ENCODE measurements at places on chromosomes 16 and 17.

DNA sequence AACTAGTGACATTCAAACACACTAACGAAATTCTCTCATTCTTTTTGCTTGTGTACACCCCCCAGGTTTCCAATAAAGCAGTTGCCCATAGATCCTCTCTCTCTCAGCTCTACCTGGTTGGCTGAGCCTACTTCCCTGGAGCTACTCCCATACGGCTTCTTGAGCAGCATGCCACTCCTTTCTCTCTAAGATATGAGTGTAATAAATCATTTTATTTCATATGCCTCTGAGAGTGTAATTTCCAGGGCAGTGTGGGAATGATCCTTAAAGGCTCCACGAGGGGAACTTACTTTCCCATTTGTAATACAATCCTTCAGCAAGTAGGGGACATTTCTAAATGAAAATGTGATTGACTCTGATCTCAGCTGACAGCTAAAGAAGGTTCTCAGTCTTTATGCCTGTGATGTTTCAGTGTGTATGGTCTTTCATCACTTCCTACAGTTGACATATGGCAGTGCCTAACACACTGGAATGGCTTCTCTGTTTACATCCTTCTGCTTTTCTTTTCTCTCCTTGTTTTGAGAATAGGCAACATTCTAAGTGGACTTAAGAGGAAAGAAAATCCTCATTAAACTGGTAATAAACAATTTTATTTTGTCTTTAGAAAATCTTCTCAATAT lies 1194.3 kb upstream of the CDH8 start:
- no peak for DNase-seq

- no peak for DNase-seq
Observed at GRCh38 chr17:50163843-50164696, 1.7 kb upstream of the SGCA start.

- no peak for DNase-seq
Observed at GRCh38 chr16:76531236-76531635, 254.0 kb downstream of the CNTNAP4 start.

DNA sequence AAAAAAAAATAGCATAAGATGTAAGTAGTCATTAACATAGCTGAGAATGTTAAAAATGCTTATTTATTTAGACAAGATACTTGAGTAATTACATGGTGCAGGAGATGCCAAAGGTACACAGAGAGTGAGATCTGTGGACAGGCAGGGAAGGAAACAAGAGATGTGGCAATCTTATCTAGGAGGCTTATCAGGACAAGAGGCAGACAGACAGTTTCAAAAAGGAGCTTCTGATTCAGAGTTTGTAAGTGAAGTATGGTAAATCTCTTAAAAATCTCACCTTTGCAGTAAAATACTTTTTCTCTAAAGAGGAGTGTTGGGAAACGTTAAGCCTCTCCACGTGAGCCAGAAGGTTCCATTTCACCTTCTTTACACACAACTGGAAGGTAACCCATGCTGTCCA lies 19.9 kb upstream of the GHDC start:
- DNase-seq: no peak

DNA sequence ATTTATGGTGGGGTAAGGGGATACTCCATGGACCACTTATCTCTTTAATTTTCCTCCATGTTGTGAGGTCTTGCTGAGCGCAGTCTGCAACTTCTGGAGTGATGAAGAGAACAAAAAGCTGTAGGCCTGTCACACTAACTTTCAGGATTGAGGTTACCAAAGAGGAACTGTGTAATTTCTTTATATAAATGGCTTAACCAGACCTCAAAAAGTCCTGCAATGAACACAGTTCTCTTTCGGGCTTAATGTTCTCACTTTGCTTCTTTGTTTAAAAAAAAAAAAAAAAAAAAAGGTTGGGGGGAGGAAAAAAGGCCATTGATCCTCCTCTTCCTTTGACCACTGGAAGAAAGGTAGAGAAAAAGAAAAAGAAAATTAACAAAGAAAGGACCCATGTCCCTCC lies 86.8 kb upstream of the SOX9 start:
- DNase-seq: no peak

- peak; percentile 43 for DNase-seq
Observed at GRCh38 chr17:76079956-76080767, 1.2 kb downstream of the ZACN start.

DNA sequence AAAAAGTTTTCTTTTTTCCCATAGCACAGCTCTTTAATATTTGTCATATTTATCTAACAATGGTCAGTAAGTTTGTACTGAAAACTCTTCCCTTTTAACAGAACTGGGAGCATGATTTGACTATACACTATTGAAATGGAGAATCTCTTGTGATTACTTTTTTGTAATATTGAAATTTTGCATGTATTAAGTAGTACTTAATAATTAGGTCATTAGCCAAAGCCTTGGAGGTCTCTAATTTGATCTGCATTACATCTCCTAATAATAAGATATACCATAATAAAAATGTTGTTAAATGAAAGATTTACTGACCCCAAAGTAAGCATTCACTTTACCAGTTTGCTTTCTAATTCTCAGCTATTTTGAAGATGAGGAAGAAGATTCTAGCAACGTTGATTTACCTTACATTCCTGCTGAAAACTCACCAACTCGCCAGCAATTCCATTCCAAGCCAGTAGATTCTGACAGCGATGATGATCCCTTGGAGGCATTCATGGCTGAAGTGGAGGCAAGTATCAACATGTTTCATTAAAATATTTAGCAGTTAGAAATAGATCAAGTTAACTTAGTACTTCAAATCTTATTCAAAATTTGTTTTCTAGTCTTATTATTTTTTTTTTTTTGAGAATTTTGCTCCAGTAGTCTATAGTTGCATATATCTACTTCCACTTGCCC lies 18.2 kb downstream of the DDX42 start:
- DNase-seq: no peak

DNA sequence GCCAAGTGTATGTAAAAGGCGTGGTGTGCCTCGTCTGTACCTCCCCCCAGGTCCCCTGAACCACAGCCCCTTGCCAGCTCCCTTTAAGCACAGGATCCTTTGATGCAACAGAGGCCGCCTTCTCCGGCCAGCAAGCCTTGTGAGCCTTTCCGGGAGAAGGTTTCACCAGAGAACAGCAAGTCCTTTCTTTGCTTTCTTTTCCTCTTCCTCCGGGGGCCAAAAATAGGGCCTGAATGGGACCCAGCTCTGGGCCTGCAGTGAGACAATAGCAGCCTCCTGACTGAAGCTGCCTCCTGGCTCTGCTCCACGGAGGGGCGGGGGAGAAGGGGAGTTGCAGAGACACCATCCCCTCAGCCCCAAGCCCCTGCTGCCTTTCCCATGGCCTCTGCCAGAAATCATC lies 9.0 kb downstream of the ADGRG1 start:
- DNase-seq: peak; percentile 72

DNA sequence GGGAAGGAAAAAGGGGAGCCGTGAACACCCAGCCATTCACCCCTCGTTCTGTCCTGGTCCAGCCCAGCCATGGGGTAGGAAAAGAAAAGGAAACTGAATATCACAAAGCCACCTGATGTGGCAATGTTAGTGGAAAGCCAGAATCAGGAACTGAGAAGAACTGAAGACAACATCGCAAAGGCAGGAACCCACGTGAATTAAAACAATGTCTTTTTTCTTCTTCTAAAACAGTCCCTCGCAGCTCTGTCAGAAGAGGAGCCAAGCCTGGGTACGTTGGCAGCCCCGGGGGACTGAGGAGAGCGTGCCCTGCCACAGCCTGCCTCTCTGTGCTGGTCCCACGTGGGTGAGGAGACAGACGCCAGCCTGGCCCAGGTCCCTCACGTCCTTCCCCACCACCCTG lies 55.0 kb downstream of the ZNF423 start:
- no peak for DNase-seq

DNA sequence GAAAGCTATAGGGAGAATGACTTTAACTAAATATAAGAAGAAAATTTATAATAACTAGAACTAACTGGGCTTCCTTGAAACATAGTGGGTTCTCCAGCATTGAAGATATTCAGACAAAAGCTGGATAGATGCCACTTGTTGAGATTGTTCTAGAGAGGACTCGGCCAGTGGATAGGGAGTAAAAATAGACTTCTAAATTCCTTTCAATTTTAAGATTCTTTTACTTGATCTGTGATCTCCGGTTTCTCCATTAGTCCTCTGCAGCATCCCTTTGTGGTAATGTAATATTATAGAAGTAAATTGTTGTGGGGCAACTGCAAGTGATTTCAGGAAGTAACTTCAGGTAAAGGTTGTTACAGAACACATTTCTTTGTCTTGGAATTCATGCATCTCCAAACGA lies 10.3 kb upstream of the RARA start:
- DNase-seq: no peak

GRCh38 chr17:51668155-51668962 lies 408.0 kb downstream of the UTP18 start:
- no peak for DNase-seq

DNA sequence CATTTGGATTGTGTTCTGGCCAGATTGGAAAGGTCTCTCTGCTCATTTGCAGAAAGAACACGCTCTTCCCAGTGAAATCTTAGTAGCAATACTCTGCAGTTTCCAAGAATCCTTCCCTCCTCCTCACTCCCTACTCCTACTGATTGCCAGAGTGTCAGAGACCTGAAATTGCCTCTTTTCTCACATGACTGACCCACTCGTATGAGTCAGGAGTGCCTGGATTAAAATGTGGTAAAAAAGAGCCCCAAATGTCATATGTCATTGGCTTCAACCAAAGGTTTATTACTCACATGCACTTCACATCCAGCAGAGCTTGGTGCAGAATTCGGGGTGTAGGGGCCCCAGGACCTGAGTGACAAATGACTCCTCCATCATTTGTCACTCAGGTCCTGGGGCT lies 39.7 kb upstream of the IRX3 start:
- no peak for DNase-seq

- no peak for DNase-seq
Observed at GRCh38 chr16:20510323-20510722, 59.0 kb downstream of the ACSM2A start.

- DNase-seq: no peak
Observed at GRCh38 chr16:27767081-27767480, 217.1 kb downstream of the KATNIP start.

- no peak for DNase-seq
Observed at GRCh38 chr17:17711641-17712162, 30.4 kb downstream of the RAI1 start.

GRCh38 chr17:48244121-48244711 lies 136.7 kb downstream of the SNX11 start:
- DNase-seq: no peak

GRCh38 chr16:9151074-9151473 lies 59.6 kb downstream of the HAPSTR1 start:
- no peak for DNase-seq

GRCh38 chr16:77332792-77333191 lies 102.0 kb downstream of the ADAMTS18 start:
- no peak for DNase-seq

DNA sequence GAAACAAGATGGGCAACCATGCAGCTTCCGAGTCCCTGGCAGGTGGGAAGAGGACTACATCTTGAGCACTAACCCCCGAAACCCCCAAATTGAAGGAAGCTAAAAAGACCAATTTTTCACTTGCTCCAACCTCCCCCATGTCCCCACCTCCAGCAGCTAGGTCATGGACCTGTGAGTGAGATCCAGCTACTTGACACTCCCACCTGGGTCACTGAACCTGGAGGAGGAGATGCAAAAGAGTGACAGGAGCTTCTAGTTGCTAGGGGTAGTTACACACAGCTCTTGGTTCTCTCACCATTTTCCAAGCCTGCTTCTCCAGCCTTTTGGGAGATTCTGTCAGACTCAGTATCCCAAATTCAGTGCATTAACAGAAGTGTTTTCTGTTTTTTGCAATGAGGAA lies 11.2 kb downstream of the PDZD9 start:
- DNase-seq: no peak

- DNase-seq: peak; percentile 90
Observed at GRCh38 chr17:8192070-8192815, 2.3 kb upstream of the BORCS6 start.

DNA sequence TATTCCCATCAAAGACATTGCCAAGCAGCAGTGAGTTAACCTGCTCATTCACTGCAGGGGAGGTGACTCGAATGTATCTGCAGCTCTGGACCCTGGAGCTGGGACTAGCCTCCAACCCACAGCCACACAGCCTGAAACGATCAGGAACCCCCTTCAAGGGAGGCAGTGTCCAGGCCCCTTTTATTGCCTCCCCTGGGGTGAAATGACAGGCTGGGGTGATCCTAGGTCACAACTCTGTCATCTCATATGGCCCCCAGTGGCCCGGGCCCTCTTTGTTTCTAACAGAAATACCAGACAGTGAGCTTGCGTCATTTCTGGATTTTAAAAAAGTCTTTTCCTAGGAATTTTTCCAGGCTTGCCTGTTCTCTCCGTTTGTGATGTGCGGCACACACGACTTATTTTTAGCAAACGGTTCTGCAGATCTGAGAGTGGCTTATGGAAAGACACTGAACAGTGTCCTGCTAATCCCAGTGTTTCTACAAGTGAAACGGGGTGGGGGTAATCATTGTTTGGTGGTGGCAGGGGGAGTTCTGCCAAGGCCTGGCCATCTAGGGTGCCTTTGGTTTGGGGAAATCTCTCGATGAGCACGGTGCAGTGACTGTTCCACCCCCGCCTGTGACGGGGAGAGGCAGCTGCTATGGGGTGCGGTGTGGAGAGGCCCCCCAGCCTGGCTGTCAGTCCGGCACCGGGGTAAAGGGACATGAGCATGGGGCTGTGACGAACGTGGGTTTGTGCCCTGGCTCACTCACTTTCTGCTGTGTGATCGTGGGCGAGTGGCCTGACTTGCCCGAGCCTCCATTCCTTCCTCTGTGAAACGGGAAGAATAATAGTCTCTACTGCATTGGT lies 27.2 kb downstream of the NAGPA start:
- DNase-seq: no peak

DNA sequence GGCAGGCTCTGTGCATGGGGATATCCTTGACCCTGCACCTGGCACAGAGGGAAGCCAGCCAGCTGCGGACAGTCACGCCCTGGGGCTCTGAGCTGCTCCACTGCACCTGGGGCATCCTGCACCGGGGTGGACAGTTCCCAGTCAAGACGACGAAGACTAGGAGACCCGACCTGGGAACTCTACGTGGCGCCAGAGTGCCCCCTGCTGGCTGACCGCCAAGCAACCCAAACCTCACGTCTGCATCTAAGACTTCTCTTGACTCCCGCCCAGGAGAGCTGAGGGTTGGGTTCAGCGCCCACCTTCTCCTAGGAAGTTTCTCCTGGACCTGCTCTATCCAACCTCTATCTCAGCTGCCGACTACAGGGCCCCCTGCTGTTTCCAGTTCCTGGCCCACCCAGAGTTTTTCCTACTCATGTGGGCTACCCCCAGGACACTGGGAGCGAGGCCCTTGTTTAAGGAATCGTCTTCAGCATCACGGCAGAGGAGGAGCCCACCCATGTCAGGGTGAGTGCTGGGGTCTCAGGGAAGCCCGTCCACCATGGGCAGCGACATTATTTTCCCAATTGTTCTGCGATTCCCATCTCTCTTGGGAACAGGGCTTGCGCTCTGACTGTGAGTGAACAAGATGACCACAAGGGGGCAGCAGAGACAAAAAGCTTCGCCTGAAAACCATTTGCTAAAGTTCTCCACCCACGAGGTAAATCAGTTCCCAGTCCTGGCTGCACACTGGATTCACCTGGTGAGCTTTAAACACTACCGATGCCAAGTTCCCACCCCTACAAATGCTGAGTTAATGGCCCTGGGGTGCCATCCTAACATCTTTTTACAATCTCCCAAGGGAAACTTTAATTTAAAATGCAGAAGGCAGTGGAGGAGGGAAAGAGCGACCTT lies 29.3 kb downstream of the TLE7 start:
- DNase-seq: peak; percentile 67

Measured in femur (tissue), 1 donor.